ENCODE measurements at places on chromosomes 13 and 19.

GRCh38 chr13:25699056-25699455 lies 327.3 kb downstream of the ATP8A2 start:
- DNase-seq, result no peak

DNA sequence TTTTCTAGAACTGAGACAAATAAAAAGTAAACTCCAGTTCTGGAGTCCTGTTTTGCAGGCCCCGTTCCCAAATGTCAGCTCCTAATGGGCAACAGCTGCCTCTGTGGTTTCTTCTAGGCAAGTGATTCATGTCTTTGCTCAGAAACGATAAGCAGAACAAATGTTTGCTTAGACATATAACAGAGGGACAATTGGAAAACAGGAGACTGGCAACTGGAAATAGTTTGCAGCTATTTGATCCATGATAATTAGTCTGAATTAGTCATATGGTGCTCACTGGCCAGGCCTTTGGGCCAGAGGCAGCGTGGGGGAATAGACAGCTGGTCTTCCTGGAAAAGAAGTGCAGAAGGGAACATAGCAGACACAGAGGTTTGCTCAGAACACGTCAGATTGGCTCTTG lies 29.2 kb upstream of the TSHZ3 start:
- no peak for DNase-seq

DNA sequence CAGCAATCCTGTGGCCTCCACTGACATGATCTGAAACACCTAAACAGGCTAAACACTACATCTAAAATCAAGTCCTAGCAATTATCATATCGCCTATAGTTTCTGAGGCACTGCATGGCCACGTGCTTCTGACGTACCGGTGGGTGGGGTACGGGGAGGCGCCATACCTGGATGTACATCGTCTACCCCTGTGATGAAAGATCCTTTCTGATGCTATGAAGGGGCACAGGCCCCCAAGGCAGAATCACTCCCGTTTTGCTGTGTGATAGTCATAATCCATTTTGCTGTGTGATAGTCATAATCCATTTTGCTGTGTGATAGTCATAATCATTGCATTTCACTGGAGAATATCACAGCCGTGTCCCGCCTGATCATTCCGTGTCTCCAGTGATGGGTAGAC lies 118.7 kb upstream of the SOX1 start:
- DNase-seq, result no peak

- DNase-seq, result no peak
Measured at GRCh38 chr19:1390890-1391423, 7.2 kb downstream of the NDUFS7 start.

DNA sequence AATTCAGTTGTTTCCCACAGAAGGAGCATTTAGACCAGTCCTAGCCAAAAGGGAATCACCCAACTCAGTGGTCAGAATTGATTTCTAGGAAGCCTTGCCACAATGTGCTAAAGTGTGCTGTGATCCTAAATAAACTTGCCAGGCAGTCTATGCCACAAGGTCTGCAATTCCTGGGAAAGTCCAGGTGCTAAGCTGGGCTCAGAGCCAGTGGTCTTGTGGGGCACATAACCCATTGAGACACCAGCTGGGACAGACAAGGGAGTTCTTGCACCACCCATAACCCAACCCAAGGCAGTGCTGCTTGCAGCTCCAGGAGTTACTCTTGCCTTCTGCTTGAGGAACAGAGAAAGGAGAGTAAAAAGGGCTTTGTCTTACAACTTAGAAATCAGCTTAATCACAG lies 489.5 kb upstream of the SPRY2 start:
- no peak for DNase-seq

- DNase-seq, result no peak
Measured at GRCh38 chr13:52406629-52407028, 657 bp upstream of the THSD1 start.

DNA sequence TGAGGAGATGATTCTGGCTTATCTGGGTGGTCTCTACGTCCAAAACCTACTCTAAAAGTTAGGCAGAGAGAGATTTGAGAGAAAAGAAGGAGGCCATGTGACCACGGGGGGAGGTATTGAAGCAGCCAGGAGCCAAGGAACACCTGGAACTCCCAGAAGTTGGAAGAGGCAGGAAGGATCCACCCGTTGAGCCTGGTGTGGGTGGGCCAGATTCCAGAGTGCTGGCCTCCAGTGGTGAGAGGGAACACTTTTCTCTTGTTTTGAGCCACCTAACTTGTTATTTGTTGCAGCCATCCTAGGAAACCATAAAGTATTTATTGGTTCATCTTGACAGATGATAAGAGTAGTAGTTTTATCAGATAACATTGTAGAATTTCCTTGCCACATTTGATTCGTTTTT lies 396.9 kb downstream of the MYO16 start:
- DNase-seq, result no peak

DNA sequence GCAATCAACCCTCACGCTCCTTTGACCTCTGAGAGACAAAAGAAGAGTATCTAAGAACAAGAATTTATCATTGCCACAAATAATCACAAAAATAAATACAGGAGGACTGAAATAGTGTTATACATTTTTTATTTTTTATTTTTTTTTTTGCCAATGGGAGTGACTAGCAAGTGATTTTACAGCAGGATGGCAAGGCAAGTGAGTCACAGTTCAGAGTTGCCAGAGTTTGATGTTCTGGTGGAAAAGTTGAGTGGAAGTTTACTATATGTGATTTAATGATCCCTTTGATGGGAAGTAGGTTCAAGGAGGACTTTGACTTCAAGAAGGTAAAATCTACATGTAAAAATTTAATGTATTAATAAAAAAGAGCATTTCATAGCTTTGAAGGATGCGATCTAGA lies 2691.4 kb downstream of the PCDH9 start:
- DNase-seq, result no peak

DNA sequence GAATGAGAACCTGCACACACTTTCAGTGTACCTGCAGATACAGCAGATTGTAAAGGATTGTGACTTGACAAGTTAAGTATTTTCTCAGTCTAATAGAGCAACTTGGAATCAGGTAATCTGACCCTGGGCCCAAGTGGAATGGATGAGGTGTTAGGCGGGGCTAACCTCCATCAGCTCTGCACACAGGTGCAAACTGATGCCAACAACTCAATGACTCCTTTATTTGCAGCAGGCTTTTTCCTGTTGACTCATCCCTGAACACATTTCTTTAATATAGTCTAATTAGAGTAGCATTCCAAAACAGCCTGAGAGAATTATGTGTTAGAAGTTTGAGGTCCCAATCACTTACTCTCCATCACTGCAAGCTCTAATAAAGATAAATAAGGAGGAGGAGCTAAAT lies 48.8 kb downstream of the TPT1 start:
- no peak for DNase-seq

DNA sequence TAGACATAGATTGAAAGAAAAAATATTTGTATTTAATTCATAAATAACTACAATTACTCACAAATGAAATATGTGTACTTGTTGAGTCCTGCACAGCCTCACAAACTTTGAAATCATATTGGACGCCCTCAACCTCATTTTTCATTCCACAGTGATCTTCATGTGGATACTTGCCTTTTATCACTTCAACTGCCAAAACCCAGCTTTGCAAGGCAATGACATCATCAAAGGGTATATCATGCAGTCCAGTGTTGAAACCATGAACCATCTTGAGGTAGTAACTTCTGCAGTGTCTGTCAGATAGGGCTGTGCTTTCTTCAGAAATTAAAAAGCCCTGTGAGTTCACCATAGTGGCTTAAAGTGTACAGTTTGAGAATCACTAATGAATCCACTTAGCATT lies 82.2 kb downstream of the HS6ST3 start:
- DNase-seq, result no peak

- DNase-seq, result no peak
Measured at GRCh38 chr19:41430922-41431321, 3.7 kb upstream of the B3GNT8 start.
